Stimulated activated CD8-positive, alpha-beta memory T cell treated with anti-CD3 and anti-CD28 coated beads, Interleukin-4, amount 100 ng/mL, for 4 hours (primary cell): ENCODE measurements at places on chromosomes 7 and 10.

- DNase-seq: peak; percentile 35
Observed at GRCh38 chr10:511101-511848, 178.2 kb downstream of the DIP2C start.

- DNase-seq: no peak
Observed at GRCh38 chr10:47374611-47375536, 9.2 kb downstream of the ZNF488 start.

GRCh38 chr7:7242899-7243298 lies 60.6 kb downstream of the C1GALT1 start:
- DNase-seq: no peak

GRCh38 chr10:66167816-66168215 lies 758.0 kb upstream of the LRRTM3 start:
- no peak for DNase-seq

GRCh38 chr10:24901686-24902399 lies 50.6 kb downstream of the PRTFDC1 start:
- DNase-seq: no peak

GRCh38 chr10:81136261-81136660 lies 598.6 kb downstream of the SH2D4B start:
- no peak for DNase-seq

DNA sequence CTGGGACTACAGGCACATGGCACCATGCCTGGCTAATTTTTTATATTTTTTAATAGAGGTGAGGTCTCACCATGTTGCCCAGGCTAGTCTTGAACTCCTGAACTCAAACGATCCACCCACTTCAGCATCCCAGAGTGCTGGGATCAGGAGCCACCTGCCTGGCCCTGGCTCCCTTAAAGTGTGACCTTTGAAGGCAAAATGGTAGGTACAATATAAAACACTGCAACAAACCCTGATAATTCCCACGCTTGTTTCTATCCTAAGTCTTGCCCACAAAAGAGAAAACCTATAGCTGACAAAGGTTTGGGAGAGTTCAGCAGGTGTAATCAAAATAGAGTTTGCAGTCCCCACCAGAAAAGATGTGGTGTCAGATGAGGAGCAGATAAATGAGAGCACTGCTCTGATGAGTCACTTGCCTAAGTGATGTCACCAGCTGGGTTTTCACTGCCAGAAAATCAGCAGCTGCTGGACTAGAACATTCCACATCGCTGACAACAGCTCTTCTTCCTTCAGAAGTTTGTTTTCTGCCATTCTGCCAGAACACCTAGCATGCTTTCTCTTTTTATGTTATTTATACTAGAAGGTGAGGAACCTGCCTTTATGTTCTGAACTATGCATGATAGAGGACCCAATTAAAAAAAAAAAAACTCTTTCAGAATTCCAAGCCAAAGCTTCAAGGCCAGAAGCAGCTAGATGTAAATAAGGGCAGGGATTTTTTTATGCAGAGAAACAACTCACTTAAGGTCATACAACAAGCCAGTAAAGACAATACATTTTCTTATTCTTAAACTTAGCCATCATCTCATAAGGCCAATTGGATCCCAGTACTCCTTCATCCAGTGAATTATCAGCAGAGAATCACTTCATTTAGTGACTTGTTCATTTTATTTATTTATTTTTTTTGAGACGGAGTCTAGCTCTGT lies 18.0 kb downstream of the PURB start:
- DNase-seq: no peak

GRCh38 chr7:31788445-31788844 lies 101.4 kb downstream of the PPP1R17 start:
- DNase-seq: no peak

DNA sequence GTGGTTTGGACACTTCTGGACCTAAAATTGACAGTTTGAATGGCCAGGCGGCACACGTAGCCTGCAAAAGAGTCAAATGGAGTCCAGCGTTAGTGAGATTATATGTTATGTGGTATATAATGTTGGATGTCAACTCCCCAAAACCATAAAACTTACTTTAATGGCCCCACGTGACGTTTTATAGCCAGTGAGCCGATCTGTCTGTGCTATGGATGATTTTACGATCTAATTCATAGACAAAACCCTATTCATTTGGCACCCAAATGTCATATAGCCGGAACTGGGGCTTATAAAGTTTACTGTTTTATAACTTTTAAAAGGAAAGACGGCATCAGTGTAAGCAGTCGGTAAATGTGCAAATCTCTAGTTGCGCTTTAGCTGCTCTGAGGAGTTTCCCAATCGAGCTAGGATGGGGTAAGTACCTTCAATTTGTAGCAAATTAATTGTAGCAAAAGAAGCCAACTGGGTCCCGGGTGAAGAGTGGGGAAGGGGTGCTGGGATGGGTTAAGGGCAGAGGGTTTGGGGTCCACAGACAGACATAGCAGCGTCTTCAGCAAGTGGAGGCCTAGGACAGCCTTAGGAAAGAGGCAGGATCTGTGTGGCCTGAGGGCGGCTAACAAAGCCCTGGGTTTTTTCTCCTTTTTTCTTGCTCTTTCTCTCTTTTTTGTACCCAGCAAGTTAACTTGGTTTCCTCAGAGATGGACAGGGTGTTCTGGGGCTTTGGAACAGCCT lies 3.2 kb downstream of the HOXA5 start:
- DNase-seq: no peak

GRCh38 chr7:1229956-1230355 lies 2.7 kb upstream of the UNCX start:
- DNase-seq: no peak

GRCh38 chr10:61785473-61786105 lies 115.9 kb upstream of the ARID5B start:
- DNase-seq: no peak

DNA sequence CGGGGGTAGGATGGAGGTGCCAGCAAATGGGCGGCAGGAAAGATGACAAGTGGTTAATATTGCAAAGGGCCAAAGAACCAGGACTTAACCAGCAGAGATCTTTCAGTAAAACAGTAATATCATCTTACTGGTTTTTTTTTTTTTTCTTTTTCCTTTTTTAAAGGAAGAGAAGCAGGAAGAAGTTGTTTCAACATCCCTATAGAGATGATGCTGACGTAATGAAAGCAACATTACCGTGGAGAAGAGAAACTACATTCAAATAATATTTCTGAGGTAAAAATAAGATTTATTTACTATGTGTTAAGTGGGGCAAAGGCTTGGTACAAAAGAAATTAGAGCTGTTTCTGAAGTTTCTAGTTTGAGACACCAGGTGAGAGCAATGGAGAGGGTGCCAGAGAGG lies 11.0 kb downstream of the MINDY3 start:
- no peak for DNase-seq

DNA sequence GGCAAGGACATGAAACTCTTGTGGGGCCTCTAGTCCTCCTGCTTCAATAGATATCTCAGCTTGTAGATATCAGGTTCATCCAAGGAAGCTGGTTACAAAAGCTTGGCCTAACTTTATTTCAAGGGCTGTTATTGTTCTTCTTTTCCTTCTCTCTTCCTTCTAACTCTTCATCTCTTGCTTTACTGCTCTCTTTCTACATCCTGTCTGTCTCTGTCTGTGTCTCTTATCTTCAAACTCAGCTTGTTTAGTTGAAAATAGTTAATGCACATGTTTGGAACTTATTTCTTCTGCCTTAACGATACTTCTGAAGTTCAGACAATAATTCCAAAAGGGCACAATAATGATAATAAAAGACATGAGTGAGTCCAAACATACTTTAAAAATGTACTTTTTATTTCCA lies 393.9 kb downstream of the NXPH1 start:
- no peak for DNase-seq

DNA sequence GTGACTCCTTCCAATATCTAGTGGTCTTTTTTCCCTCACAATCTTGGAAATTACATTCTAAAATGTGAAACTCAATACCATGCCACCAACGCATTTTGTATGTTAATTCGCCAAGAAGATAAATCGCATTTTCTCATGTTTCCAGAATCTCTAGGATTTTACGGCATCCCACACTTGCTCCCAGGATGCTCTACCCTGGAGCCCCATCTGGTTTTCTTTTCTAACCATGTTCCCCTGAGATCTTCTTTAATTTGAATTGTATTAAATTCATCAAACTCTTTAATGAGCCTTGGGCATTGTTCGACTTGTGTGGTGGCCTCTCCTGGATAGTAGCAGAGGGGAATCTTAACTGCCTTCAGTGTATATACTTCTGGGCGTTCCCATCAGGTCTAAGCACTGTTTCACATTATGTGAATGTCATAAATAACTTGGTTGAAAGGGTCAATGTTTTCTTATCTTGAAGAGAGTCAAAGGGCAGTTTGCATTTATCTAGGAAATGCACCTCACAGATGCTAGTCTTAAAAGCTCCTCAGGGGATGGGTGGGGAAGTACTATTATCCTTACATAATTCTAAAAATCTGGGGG lies 169.1 kb upstream of the MEOX2 start:
- no peak for DNase-seq

DNA sequence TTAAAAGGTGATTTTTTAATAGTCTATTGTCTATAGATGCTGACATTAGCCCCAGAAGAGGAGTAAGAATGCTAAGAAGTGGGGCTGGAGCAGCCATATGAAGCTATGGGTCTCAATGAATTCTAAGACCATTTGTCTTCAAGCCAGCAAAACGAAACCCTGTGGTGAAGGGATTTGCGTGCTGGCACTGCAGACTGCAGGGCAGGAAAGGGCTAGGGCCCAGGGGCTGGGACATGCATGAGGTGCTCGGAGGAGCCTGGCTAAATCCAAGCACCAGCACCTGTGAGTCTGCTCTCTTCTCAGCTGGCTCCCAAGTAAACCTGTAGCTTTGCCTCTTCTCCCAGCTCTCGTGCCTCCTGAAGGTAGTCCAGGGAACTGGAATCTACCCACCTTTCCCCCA lies 1.3 kb upstream of the NDST2 start:
- DNase-seq: no peak

DNA sequence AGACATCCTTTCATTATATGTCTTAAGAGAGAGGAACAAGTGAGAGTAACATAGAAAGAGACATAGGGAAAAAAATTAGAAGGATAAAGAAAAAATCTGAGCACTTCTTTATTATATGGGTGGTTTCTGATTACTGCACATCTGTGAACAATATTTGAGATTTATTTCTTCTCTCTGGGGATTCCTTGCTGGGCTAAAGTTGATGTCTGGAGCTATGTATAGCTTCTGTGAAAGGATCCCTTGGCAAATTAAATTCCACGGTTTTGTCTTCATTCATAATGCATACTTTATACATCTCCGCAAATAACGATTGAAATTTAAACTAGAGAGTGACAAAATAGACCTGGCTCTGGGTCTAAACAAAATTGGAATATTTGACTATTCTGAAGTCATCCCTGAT lies 232.2 kb upstream of the CTBP2 start:
- DNase-seq: no peak

- no peak for DNase-seq
Observed at GRCh38 chr10:132848951-132849545, 63.1 kb upstream of the NKX6-2 start.

DNA sequence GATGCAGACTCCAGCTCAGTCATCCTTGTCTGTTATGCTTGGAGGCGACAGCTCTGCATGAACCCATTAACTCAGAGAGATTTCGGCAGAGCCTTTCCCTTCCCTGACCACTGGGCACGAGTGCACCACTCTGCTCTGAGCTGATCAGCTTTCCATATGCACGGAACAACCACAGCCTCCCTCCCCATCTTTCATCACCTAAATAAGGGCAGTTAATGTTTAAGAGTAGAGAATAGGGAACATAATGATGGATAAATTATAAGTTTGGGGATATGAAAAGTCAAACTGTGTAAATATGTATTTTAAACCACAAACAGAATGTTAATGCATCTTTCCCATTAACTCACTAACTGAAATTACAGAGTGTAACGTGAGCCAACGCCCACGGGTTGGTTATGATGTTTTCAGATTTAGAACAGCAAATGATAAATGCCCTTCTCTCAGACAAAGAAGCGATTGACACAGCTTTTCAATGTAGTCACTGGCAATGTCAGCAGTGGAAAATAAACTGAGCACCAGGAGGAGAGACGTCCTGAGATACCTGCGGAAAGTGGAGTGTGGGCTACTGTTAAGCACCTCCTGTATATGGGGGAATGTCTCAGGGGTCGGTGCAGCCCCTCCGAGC lies 658.2 kb downstream of the LRMDA start:
- DNase-seq: no peak

GRCh38 chr7:17769918-17770317 lies 170.4 kb downstream of the SNX13 start:
- peak; percentile 16 for DNase-seq

DNA sequence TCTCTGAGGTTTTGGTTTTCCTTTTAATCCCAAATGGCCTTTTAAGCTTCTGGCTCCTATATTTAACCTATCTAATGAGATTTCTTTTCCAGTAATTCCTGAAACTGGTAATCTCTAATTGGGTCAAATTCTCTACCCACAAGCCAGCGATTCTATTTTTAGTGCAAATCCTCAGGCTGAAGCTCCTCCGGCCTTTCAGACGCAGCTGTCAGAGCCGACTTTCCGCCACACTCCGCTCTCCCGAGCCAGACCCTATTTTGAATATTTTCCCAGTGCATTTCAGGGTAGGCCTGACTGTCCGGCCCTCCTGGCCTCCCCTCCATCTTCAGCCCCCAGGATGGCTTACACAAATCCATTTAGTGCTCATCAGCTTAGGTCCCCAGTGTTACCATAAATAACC lies 9.7 kb upstream of the ADCY1 start:
- DNase-seq: no peak

DNA sequence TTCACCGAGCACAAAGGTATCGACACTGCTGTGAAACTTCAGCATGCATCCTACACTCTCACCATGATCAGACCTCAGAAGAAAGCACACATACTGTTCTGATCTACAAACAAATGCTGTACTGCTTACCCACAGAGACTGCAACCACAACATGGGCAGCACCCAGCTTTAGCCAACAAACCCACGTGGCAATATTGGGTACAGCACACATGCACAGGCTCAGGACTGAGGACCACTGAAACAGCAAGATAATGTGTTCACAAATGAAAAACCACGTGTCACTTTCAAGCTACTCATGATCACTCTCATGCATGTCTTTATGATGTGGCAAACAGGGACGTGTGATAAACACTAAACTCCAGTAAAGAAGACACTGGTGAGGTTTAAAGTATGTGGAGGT lies 119.3 kb upstream of the PTN start:
- no peak for DNase-seq

DNA sequence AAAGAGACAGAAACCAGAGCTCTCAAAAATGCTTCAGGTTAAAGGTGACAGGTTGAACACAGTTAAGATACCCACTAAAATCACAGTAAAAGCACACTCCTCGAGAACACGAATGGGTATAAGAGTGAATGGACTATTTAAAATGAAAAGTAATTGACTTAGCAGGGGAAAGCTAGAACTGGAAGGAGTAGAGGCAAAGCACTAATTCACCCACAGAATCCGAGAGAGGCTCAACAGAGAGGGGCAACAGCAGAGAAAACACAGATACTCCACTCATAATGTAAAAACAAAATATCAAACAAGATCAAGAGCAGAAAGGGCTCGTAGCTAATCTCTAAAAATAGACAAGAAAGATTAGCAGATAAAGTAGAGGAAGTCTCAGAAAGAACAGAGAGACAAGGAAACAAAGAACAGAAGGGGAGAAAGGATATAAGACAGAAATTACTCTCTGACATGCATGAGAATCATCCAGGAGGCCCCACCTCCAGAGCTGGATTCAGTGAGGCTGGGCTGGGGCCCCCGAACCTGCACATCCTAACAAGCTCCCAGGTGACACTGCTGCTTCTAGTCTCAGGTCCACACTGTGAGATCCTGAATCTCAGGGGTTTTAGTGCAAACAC lies 117.6 kb downstream of the GALNT11 start:
- DNase-seq: no peak
